ENCODE measurements at places on chromosomes 7 and 10.

DNA sequence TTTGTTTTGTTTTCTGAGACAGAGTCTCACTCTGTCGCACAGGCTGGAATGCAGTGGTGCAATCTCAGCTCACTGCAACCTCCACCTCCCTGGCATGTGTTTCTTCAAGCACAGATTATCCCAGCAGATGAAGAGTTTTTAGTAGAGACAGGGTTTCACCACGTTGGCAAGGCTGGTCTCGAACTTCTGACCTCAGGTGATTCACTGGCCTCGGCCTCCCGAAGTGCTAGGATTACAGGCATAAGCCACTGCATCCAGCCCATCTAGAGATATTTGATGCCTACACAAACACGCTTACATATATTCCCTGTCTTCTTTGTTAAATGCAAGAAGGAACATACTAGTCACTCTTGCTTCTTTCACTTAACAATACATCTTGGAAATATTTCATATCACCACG is 5.9 kb upstream of the PTF1A start:
- DNase-seq = no peak

DNA sequence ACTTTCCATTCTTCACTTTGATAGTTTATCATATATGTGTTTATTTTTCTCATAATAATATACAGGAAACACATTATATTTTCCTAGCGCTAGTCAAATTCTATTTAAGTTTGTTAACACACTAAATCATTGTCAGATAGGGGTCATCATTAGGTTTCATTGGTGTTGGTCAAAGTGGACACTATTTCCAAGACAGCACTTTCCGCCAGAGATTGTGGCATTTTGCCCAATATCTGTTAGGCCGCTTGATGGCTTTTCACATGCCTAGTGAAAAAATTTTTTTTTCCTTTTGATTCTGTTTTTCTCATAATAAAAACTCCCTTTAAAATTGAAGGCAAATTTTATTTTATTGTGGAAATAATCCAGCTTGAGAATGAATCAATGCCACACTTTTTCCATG is 495.4 kb upstream of the AKR1E2 start:
- DNase-seq = no peak

DNA sequence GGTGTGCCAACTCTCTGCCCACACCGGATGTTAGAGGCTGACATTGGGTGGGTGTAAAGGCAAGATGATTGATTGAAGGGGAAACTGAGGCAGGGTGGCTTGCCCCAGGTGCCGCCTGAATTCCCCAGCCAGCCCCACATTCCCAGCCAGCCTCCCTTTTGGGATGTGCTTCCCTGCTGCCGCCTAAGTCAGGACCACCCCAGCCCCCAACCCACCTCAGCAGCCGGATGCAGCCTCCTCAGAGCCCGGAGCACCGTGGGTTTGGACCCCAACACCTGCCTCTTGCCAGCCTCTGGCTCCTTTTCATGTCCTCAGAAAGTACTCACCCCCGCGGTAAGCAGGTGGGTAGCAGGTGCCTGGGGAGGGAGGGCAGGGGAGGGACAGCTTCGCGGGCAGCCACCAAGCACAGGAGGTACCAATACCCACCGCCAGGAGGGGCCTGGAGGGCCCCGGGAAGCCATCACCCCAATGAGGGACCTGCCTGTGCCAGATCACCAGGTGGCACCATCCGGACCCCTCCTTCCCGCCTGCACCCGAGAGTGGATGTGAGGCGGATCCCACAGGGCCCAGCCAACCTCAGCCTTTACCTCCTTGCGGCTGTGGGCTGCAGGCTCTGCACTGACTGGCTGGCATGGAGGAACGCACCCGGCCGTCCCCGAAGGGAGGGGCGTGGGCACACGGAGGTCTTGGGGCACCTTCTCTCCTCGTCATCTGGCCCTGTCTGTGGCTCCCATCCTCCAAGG is 60.5 kb downstream of the PWWP2B start:
- DNase-seq = no peak

DNA sequence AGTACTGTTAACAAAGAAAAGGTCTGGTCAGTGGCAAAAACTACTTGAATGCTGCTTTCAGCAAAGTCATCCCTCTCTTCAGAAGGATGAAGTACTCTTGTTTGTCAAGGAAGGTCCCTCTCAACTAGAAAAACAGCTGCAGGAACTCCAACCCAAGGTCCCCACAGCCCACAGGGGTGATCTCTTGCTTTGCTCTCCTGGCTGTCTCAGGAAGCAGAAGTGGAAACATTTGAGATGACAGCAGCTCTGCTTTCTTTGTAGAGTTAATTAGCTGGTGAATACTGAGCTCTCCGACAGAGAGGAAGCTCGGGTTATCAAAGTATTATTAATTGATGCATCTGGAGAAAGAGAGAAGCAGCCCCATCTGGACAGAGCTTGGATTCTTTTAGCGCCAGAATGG is 25.4 kb upstream of the LRGUK start:
- DNase-seq = no peak

DNA sequence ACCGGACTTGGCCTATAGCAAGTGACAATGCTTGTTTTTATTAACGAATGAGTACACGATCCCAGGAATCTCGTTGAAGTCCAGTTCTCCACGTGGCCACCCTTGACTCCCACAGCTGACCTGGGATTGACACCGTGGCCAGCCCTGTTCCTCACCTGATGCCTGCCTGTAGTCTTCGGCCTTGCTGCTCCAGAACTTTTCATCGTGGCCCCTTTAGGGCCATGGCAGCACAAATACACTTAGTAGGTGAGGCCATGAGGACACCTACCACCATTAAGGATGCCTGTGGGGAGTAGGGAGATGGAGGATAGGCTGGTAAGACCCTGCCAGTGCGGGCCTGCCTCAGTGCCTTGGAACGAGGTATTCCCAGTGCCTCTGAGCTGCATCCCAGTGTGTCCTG is 30.6 kb upstream of the INSYN2A start:
- DNase-seq = no peak

- no peak for DNase-seq
Observed at GRCh38 chr10:48595539-48595932, 9.3 kb downstream of the ARHGAP22 start.

Measured in stimulated activated CD4-positive, alpha-beta T cell treated with anti-CD3 and anti-CD28 coated beads, Interleukin-4, amount 100 ng/mL, for 4 hours (primary cell).